ENCODE measurements at places on chromosomes 4 and X.
A peak's percentile ranks its signal among the peaks of the same experiment; 100 is the strongest.

DNA sequence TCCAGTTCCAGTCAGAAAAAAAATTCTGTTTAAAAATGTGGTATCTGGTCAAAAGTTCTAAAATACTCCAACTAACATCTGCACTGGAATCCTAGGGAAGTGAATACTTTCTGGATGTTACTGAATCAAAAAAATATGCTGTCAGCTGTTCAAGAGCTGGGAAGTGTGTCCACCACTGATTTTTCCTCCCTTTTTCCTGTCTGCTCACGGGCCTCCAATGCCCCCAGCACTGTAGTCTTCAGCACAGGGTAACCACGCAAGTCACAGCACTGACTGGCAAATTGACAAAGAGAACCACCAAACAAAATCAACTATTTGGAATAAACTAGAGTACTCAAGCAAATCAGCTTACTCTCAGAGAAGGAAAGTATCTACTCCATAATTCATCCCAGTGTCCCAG, 9.9 kb downstream of the VEGFC start:
- DNase-seq, result no peak

GRCh38 chr4:124060261-124060918, 652.1 kb downstream of the ANKRD50 start:
- DNase-seq, result no peak

- DNase-seq, result no peak
Observed at GRCh38 chr4:104589264-104589868, 94.7 kb upstream of the CXXC4 start.

DNA sequence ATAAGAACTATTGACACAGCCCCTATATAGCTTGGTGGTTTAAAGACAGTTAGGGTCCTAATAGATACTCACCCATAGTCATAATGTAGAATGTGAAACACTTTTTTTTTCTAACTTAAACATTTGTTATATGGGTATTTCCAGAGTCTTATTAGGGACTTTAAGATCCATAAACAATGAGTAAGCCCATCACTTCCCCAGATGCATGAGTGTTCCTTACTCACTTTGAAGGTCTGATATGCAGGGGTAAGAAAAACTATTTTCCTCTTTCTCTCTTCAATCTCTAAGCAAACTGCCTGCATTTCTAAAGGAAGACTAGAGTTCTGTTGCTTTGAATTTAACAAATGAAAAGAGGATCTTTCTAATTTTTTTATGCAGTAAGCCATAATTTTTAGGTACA, 443.6 kb upstream of the PITX2 start:
- DNase-seq, result no peak

- no peak for DNase-seq
Observed at GRCh38 chr4:165152527-165152926, 39.9 kb upstream of the TMEM192 start.

- DNase-seq, result no peak
Observed at GRCh38 chr4:184019667-184020623, 114.8 kb downstream of the STOX2 start.

DNA sequence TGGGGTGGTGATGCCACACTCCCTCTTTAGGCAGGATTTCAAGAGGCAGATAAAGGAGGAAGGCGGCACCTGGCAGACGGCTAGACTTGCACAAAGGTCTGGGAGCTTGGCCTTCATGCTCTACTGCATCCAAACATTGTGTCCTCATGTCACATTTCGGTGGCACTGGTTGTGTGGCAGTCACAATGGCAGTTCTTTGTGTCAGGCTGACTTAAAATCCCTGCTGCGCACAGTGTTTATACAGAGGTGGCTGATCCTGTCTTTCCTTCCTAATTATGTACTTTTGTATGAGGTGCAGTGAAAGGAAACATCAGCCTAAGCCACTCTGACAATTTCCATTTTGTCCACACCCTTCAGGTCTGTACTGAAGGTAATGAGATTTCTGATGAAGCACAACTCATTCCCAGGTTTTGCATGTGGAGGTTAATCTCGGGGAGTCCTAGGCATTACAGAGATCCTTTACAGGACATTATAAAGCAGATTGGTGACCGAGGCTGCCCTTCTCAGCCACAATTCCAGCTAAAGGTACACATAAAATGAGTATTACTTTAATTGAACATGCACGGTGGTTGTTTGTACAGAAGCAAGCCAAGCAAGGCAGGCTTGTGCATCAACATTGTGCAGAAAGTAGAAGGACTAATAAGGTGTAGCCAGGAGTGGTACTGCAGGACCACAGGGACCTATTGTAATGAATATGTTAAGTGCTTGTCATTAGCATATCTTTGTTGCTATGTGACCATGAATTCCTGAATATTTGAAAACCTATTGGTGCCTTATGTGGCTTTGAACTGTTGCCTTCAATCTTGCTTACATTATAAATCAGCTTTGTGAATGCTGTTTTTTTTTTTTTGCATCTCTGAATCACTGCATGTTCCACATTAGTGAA, 147.6 kb downstream of the STK32B start:
- DNase-seq, result no peak

DNA sequence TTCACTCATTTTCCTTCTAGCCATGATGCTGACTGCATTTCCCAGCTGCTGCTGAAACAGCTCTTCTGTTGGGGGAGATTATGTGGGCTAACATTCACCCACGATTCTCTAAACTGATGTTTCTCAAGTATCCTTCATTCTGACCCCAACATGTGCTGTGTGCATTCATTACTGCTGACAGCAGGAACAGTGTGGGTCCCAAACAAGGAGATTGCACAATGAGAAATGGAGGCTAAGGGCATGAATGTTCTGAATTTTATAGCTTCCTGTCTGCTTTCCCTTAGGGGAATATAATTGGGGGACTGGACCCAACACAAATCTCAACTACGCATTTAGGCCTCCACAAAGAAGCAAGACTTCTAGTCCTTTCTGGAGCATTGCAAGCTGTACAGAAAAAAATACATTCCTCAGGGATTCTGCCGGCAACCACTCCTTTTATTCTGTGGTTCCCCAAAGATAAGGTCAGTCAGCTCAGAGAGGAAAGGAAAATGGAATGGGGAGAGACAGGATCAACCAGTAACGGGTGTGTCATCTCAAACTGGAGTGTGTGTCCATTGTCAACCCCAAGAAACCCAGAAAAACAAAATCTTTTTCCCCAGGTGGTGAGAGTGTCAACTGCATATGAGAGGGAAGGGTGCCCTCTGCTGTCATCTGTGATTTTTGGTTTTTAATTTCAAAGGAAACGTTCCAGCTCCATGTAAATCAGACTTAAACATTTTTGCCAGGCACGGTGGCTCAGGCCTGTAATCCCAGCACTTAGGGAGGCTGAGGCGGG, 81.5 kb upstream of the EGFL6 start:
- DNase-seq, result peak; percentile 76

DNA sequence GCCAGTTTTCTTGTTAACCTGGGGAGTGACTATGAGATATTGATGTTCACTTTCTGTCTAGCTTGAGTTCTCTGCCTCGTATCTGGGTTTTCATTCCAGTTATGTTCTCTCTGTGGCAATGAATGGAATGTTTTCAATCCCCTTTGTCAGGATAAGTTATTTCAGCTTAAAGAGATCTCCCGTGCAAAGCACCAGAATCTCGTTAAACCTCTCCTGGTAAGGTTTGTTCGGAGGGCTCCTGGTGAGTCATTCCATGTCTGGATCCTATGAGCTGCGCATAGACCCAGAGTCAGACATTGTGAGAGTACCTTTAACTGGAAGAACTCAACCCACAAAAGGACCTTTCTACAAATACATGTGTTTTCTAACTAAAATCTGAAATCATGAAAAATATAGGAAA, 51.0 kb downstream of the KDR start:
- DNase-seq, result no peak

GRCh38 chrX:42976746-42977366, 198.9 kb upstream of the PPP1R2C start:
- DNase-seq, result no peak

DNA sequence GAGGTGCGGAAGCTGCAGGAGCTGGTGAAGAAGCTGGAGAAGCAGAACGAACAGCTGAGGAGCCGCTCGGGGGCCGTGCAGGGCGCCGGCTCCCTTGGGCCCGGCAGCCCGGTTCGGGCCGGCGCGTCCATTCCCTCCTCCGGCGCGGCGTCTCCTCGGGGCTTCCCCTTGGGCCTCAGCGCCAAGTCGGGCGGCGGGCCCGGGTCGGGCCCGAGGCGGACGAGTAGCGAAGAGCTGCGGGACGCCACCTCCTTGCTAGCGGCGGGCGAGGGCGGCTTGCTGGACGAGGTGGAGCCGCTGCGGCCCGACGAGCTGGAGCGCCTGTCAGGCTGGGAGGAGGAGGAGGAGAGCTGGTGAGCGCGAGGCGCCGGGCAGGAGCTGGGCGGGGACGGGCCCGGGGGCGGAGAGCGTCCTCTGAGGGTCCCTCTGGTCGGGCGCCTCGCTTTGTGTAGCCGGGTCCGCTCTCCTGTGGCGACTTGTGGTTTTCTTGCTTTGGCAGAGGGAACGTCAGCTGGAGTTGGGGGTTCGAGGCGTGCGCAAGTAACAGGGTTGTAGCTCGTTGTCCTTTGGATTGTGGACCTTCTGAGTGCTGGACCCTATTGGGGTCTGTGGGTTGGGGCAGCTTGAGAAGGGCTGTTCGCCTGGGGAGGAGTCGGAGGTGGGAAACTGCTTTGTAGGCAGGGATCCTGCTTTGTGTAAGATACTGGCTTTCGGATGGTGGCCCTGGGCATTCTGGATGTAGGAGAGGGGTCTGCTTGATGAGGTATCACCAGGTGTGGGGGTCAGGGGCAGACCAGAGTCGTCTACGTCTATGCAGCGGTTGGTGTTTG, 662 bp downstream of the SLAIN2 start:
- DNase-seq, result peak; percentile 55

DNA sequence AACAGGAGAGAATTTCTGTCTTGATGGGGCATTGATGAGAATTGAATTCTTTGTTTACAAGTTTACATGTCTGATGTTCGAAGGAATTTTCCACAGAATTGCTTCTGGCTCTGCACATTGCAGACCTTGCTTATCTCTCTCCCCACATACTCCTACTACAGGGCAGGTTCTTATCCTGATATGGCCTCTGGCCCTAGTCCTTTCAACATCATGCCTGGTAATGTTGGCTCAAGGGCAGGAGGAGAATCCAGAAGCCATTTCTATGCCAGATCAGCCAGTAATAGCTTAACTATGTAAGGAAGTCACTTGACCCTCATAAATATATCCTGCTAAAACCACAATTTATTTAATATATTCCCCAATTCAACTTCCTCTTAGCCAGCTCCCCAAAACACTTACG, 24.3 kb upstream of the TSPAN5 start:
- no peak for DNase-seq

- DNase-seq, result no peak
Observed at GRCh38 chrX:29834764-29835163, 380.6 kb upstream of the MAGEB2 start.

DNA sequence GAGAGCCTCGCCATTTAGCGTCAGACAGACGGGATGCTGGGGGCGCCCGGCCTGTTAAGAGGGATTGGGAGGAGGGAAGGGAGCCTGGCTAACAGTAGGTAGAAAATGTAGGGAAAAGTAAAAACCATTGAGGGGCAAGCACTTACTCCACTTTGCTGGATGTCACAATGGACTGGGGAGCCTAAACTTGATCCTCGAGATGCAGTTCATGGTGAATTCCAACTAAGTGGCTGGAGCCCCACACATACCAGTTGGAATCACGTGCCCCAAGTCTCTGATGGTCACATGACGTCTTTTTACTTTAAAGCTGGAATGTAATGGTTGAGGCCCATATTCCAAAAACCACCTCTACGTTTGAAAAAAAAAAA, 1.5 kb downstream of the PLS3 start:
- no peak for DNase-seq
